ENCODE measurements at places on chromosomes 13 and 19.

DNA sequence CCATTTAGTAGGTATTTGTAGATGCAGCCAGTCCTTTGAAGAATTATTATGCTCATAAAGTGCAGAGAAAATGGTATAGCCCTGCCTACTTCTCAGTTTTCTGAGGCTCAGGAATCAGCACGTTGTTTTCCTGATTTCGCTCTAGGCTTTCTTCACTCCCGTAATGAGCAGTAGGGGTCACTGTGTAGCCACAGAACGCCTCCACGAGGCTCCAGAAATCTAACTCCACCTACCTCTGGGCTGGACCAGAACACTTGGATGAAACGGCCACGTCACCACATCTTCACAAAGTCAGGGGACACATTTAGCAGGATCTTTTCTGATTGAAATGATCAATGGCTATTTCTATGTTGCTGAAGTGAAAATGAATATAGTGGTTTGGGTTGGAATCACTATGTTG lies 49.8 kb upstream of the GTF3A start:
- peak; percentile 61 for DNase-seq

GRCh38 chr13:78976696-78977095 lies 317.7 kb upstream of the OBI1 start:
- no peak for DNase-seq

DNA sequence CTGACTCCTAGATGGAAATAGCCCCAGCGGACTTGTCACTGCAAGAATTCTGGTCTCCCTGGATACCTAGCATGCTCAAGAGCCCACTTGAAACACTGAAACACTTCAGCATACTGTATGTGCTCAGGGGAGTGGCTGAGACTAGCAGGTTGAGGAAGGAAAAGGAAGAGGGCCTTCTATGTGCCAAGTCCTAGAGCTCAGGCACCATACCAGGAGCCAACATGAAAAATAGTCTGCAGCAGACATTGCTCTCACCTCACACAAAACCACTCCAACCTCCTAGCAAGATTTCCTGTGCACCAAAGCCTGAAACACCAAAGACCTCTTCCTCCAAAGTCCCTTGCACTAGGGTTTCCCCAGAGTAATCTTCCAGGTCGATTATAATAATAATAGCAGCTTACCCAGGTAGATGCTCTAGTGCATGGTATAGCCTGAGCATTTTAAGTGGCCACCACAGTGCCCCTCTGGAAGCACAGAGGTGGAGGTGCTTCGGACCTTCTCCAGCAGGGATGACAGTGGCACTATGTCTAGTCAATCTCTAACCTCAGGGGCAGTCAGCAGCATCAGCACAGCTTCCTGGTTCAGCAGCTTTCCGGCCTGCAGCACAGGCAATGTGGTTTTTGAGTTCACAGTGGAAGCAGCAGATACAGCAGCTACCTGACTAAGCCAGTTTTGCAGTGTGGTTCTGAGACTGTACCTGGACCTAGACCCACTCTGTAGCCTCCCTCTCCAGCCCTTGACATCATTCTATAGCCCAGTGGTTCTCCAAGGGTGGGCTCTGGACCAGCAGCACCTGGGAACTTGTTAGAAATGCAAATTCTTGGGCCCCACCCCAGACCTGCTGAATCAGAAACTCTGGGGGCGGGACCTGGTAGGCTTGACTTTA lies 45.6 kb upstream of the UBE2L5 start:
- DNase-seq, result peak; percentile 76

GRCh38 chr19:12749938-12750521 lies 1.6 kb upstream of the BEST2 start:
- DNase-seq, result no peak

DNA sequence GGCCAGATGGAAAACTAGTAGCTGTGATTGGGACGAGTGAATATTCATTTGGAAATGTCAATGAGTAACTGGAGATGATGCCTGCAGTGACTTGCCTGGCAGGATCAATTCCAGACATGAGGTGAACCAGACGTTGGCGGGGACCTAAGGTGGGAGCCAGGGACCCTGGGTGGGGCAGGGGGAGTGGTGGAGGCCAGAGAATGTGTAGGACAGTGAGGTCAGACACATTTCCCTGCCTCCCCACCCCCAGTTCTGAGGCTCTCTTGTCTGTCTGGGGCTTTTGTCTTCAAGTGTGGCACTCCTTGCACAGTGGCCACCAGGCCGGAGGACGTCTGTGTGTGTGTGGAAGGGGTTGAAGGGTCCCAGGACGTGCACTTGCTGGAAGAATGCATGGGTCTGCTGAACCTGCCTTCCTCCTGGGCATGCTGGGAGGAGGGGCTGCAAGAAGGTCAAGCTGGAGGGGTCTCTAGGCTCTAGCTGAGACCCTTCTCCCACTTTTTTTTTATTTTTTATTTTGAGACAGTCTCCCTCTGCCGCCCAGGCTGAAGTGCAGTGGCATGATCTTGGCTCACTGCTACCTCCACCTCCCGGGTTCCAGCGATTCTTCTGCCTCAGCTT lies 51.6 kb downstream of the CHST8 start:
- no peak for DNase-seq

DNA sequence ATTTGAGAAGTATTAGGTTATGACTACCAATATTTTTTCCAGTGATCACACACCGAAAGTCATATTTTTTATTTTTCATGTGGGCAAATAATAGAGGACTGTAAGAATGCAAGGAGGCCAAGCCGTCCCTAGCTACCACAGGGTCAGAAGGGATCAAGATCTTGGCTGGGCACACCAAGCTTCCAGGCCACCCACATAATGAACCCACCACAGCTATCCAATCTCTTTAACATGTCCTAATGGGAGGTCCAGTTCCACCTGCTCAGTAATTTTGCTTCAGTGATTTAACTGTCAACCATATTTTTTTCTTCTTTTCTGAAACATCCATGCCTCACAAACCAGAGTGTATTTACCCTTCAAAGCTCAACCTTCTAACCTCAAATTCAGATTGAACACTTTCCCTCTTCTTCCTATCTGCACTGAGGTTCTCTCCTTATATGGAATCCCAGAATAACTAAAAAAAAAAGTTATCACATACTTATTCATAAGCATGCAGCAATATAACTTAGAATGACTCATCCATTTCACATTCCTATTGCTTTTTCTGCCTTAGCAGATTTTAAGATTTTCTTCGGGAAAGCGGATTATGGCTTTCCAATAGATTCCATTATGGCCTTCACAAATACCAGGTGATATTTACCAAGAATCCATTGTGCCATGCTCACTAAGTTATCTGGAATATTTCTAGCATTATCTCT lies 12.2 kb downstream of the ARGLU1 start:
- DNase-seq, result no peak

GRCh38 chr13:44825953-44826352 lies 163.3 kb downstream of the NUFIP1 start:
- DNase-seq, result no peak

- DNase-seq, result no peak
Measured at GRCh38 chr13:93290503-93290902, 63.9 kb downstream of the GPC6 start.

GRCh38 chr13:23619068-23619855 lies 49.0 kb downstream of the TNFRSF19 start:
- DNase-seq, result no peak

DNA sequence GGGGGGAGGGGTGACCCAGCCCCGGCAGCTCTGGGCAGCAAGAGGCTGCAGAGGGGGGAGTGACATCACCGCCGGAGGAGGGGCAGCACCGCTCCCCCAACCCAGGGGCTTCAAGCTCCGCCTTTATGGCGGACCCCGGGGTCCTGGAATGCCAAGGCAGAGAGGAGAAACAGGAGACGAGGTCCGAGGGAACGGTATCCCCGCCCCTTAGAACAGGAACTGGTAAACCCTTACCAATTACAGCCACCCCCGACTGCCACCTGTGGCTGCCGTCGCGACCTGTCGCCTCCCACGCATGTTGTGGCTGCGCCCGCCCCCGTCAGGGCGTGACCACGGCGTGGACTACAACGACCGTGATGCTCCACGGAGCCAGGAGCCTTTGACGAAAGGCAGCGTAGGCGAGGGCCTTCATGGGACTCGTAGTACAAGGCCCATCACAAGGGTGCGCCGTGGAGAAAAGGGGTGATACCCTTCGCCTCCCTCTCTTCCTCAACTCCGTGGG lies 4.1 kb upstream of the KCNC3 start:
- peak; percentile 91 for DNase-seq

GRCh38 chr13:95007322-95007721 lies 293.9 kb downstream of the ABCC4 start:
- DNase-seq, result no peak

- no peak for DNase-seq
Measured at GRCh38 chr13:80477661-80478443, 136.9 kb upstream of the SPRY2 start.

DNA sequence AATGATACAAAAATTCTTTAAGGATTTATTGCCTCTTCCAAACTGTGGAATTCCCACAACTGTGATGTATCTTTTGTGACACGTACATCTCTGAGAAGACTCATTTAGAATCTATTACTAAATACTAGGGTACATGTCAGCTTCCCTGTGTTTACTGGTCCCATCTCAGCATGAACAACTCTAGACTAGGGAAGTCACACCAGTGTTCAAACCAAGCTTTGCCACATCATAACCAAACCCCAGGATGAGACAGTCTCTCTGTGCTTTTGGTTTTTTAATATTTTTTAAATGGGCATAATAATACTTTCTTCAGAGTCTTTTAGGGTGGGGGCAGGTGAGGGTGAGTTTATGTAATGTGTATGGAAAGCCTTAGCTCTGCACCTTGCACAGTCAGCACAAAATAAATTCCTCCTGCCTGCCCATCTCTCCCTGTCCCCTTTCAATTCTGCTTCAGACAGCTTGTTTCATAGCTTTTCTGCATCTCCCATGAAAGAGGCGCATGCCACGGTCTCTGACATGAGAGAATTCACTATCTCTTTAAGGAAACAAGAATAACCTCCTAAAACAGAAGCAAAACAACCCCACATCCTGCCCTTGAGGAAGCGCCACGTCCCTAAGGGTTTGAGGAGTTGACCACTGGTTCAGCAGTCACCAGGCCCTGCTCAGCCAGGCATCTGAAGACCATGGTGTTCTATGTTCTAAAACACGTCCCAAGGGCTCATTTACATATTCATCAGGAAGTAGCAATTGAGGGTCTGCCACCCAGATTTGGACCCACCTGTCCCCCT lies 174.5 kb downstream of the USP12 start:
- DNase-seq, result no peak

- DNase-seq, result no peak
Measured at GRCh38 chr13:107881362-107881761, 334.0 kb downstream of the LIG4 start.

DNA sequence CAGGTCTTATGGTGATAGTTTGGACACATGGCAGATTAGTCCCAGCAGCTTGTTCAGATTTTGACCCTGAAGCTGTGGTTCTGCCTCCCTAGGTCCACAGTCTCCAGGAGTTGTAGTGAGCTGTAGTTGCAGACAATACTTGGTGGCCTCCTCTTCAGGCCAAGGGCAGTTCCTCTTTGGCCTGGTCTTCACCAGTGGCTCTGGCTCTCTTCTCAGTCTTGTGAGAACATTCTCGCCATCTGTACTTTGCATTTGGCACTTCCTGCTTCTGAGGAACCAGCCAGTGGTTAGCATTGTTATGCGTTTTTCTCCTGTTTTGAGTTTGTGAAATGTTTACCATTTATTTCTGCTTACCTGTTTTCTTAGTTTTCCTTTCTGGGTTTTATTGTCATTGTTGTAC lies 40.7 kb downstream of the PCCA start:
- DNase-seq, result no peak

DNA sequence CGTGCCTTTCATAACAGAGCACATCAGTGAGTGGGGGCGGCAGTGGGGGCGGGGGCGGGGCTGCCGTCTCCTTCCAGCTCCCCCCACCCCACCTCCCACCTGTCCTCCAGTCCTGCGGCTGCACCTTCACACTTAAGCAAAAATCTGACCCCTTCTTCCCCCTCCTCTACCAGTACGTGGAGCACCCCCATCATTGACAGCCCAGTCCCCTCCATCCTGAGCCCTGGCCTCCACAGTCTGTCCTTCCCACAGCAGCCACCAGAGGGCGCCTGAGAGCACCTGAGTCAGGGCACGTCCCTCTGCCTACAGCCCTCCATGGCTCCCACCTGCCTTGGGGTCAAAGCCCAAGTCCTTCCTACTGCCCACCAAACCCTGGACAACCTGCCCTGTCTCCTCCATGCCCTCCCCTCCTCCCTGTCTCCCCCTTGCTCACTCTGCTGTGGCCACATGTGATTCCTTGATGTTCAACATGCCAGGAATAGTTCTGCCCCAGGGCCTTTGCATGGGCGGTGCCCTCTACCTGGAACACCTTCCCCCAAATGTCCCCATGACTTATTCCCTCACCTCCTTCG lies 4.0 kb downstream of the EBI3 start:
- DNase-seq, result peak; percentile 54

DNA sequence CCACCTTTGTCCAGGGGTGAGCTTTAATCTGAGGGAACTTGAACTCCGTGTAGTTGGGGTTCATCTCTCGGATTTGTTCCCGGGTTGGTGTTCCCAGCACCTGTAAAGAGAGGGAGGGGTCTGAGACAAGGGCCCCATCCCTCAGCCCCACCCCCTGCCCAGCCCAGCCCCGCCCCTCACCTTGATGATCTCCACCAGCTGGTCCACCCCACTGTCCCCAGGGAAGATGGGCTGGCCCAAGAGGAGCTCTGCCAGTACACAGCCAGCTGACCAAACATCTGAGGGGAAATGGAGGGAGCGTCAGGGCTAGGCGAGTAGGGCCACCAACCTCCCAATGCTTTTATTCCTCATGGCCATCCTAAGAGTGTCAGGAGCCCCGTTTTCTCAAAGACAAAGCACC lies 9.3 kb downstream of the GSK3A start:
- no peak for DNase-seq

- no peak for DNase-seq
Measured at GRCh38 chr19:28168557-28168956, 1044.4 kb downstream of the UQCRFS1 start.

DNA sequence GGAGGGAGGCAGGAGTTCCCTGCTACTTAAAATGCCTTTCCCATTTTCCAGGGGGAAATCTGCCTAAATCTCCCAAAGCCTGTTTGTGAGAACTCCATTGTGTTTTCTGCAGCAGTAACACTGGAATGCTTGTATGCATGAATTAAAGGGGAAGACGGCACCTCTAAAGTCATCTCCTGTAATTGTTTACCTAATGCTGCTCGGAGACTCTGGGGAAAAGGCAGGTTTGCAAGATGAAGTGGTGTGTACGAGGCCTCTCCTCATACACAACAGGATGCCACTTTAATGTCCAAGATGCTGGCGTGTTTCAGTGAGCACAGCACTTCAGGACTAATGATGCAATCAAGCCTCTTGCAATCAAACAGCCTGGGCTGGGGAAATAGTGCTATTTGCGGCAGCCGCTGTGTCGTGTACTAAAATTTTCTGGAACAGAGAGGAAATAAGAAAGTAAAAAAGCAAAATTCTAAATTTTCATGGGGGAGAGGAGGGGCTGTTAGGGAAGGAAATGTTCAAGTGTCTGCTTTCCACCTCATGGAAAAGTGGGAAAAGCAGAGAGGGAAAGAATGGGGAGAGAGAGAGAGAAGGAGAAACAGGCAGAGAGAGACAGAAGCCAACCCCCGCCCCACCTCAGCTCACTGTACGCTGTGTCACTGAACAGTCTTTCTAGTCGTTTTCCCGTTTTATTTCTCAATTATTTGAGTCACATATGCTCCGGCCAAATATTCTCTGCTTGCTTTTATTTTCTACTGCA lies 32.9 kb downstream of the TSHZ3 start:
- DNase-seq, result no peak

Data from MM.1S (cell line).